ENCODE measurements at places on chromosomes 3 and 15.
A peak's percentile ranks its signal among the peaks of the same experiment; 100 is the strongest.

- no peak for DNase-seq
Observed at GRCh38 chr3:12916159-12916558, 74.8 kb upstream of the RPL32 start.

- DNase-seq = no peak
Observed at GRCh38 chr3:11172096-11172690, 17.9 kb downstream of the HRH1 start.

DNA sequence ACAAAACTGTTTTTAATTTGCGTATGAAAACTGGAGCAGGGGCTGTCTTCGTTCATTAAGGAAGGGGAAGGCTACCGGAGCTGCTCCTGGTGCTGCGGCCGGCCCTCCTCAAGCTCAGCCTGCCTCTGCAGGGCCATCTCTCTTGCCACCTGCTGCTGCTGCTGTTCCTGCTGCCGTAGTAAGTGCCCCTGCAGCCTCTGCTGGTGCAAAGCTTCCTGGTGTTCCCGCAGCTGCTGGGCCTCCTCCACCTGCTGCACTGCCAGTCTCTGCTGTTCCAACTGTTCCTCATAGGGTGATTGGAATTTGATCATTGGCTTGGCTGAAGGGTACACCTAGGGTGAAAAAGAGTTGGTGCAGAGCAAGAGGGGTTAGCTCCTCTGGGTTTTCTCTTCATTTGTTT lies 66.0 kb downstream of the GOLIM4 start:
- DNase-seq = no peak

DNA sequence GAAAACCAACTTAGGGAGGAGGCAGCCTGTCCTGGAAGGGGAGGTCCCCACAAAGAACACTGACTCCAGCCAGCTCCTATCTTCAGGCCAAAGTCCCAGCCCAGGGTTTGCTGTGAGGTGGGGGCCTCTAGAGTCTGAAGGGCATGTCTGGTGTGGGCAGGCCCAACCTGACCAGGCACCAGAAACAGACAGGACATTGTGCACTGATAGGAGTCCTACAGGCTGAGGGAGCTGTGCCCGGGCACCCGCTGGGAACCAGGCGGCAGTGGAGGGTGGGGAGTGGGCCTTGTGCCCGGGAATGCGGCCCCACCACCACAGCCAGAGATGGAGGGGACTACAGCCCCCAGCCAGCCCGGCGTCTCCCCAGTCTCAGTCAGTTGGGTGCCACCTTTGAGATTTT lies 161.4 kb downstream of the WNT7A start:
- DNase-seq = no peak

GRCh38 chr3:57100046-57100695 lies 39.7 kb downstream of the SPATA12 start:
- DNase-seq = peak; percentile 44

DNA sequence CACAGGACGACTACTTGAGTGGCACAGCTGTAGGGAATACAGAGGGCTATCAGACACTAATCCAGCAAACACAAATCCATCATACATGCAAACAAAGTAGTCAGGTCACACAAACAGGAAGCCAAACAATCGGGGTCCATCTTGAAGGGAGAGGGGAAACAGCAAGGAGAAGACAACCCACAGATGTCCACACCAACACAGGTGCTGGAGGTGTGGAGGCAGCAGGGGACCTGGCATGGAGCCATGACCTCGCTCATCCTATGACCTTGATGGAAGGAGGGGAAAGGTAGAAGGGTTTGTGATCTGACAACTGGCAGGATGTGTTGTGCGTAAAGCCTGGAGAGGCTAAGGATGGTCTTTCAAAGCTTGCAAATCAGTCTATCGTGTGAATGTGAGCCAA lies 39.9 kb upstream of the SKOR1 start:
- no peak for DNase-seq

DNA sequence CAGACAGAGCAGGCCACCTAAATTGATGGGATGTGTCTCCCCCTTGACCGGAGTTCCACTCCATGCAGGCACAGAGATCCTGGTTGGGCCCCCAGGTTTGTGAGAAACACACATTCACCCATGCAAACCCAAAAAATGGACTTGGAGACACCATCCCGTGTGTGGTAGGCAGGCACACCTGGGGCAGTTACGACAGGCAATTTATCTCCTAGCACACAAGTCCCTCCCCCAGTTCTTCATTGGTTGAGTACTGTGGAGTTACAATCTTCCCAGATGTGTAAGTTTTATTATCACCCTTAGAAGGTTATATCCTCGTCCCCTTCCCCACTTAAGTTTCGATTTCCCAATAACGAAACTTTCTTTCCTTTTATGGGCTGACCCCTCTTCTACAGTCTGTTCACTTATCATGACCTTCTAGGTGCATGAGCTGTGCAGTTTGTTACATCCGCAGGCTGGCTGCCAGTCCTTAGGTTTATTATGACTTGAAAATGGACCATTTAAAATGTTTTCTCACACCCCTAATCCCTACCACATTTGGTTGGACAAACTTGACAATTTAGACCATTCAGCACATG lies 27.3 kb downstream of the ARL8B start:
- no peak for DNase-seq

GRCh38 chr3:150760431-150761200 lies 2.4 kb downstream of the SIAH2 start:
- no peak for DNase-seq

GRCh38 chr3:53809764-53810400 lies 36.3 kb downstream of the CHDH start:
- DNase-seq = no peak

GRCh38 chr15:74541494-74542165 lies 610 bp downstream of the ARID3B start:
- peak; percentile 42 for DNase-seq

GRCh38 chr3:120093119-120093910 lies 932 bp downstream of the GSK3B start:
- peak; percentile 6 for DNase-seq

- peak; percentile 41 for DNase-seq
Observed at GRCh38 chr3:141303481-141304223, 64.7 kb upstream of the ZBTB38 start.

- DNase-seq = no peak
Observed at GRCh38 chr15:80659375-80659774, 35.7 kb upstream of the ABHD17C start.

DNA sequence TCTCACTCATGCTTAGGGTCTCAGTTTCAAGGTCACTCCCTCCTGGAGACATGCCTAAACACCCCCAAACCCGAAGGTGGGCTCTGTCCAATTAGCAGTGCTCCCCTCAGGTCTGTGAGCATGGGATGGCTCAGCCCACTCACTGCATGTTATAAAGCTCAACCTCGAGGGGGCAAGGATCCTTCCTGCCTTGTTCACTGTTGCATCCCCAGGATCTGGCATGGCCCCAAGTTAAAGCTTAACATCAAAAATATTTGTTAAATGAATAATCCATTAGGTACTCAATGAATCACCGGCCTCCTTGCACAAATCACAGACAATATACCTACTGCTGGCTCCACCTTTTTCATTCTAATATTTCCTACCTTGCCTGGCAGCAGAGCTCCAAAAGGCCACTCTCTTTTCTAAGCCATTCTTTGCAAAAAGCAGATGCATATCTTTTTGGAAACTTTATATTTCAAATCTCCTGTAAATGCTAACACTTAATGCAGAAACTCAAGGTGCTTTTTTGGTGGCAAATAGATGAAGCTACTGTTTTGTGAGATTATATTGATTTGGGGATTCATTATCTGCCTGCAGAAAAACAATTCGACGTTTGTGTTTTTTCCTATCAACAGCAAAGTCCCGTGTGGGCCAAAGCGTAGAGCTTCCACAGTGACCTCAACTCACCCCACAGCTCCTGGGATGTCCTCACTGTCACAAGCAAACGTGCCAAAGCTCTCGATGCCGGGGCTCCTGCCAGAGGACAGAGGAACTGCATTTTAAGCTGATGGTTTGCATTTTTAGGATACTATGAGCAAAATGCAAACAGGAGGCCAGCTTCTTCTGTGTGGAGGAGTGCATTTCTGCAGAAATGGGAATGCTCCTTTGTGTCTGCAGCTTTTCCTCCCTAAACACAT lies 35.4 kb downstream of the PCOLCE2 start:
- DNase-seq = no peak

DNA sequence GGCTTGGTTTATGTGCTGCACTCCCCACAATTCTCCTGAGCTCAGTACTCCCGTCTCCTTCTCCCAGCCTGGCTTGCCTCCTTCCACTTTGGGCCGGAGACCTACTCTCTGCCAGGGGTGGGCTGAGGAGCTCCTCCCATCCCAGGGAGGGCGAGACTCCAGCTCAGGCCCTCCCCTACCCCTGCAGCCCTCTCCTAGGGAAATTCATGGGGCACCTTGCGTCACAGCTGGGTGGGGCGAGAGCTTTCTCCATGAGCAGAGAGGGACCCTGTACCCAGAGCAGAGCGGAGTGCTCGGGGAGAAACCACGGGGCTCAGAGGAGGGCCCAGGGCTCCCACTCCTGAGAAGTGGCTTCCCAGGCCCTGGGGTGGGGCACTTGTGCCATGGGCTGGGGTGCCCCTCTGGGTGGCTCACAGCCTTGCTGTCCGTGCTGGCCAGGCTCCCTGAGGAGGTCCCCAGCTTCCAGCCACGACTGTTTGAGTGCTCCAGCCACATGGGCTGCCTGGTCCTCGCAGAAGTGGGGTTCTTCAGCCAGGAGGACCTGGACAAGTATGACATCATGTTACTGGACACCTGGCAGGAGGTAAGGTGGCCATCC lies 13.3 kb downstream of the VILL start:
- DNase-seq = no peak

- no peak for DNase-seq
Observed at GRCh38 chr3:117629505-117629904, 919.9 kb downstream of the TUSC7 start.

DNA sequence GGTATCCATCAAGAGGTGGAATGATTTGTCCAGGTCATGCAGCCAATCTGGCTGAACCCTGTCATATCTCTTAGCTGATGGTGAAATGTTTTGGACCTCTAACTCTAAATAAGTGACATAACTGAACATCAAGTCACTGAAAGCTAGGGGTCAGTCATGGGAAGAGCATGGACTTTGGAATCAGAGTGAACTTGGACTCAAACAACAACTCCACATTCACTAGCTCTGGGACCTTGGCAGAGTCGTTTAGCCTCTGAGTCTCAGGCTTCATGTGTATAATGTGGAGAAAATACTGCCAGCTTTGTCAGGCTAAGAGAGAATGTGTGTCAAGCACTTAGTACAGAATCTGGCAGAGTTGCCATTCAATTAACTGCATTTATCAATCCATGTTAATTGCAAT lies 557.8 kb upstream of the CFAP20DC start:
- no peak for DNase-seq

- DNase-seq = no peak
Observed at GRCh38 chr3:196159952-196160804, 51.0 kb downstream of the ZDHHC19 start.

GRCh38 chr3:127097072-127097405 lies 95.9 kb upstream of the PRR23E start:
- DNase-seq = no peak

DNA sequence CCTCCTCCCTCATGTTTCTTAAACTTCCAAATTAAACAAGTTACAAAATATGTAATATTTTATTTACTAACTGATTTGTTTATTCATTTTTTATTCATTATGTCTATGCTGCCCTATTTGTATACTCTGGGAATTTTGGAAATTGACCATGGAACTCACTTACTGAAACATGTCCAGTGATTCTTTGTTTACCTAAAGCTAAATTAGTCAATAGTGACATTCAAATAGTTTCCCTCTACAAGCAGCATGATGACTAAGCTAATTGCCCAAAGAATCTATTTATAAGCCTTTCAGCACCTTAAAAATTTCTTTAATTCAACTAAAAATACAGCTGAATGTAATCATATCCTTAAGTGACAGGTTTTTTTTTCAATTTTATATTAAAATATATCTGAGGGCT lies 437.7 kb downstream of the SI start:
- no peak for DNase-seq

- DNase-seq = no peak
Observed at GRCh38 chr3:134516905-134517304, 31.0 kb downstream of the CEP63 start.

DNA sequence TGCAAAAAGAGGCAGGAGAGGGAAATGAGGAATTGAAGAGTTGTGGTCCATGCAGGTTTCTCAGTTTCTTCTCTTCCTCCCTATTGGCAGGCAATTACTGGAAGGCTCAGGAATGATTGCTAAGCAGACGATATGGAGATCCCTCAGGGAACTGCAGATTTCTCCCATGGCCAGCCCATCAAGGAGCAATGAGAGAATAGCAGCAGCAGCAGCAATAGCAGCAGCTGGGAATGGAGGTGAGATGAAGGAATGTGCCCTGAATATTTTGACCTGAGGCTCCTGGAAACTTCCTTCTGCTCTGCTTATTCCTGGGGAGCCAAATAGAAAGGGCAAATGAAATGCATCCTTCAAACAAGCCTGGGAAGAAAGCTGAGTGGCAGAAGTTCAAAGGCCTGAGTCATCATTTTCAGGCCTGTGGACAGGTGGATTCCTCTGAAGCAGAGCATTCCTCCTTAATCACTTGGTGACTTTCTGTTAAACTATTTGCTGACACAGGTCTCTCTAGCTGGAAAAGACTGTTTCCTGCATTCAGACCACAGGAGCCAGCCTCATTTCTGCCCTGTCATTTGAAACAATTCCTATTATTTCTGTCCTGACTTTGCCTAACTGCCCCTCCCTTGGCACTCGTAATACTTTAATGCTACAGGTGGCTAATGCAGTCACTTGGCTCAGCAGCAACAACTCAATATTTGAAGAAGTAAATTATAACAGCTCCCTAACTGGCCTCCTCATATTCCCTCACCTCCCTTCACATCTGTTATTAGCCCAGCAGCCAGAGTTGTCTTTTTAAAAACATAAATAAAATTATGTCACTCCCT lies 146.9 kb upstream of the GADL1 start:
- no peak for DNase-seq

DNA sequence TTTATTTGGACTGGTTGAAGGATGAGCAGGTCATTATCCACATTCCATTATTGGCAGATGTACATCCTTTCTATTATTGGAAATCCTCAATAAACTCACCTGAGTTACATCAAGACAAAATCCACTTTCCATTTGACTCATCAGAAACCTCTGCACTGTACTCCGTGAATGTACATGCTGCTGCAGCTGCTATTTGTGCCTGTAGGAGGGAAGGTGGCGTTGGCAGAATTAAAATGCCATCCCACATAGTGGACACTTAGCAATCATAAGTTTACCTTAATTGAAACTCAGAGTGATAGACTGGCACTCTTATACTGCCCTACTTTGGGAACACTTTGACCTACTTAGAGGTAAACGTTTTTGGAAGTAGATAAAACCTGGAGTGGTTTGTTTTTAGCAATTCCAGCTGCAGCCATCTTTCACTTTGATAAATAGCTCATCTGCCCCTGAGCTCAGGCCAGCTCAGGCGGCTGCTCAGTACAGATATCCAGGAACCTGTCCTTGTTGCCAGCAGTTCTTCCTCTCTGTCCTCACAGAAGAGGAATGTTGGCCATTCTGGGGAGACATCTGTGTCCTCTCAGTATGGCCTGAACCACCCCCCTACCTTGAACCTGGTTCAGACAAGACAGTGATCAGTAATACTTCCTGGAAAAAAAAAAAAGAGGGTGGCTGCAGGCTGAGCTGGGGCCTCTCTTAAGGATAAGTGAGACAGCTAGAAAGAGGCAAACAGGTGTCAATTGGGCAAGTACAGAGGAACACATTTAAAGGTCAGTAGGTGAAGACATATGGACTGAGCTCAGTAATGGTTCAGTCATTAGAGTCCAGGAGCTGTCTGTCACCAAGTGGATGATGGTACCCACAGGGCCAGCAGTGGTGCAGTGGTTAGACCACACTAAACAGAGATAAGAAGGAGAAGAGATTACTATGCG lies 153.4 kb upstream of the UMPS start:
- no peak for DNase-seq

Measured in activated T-cell treated with anti-CD3 and anti-CD28 coated beads for 1 hour (primary cell).